ENCODE measurements at places on chromosomes 7 and 10.

GRCh38 chr7:100975371-100975821 lies 6.0 kb downstream of the MUC12 start:
- no peak for DNase-seq

- no peak for DNase-seq
Observed at GRCh38 chr7:95340491-95340890, 16.2 kb upstream of the PON1 start.

DNA sequence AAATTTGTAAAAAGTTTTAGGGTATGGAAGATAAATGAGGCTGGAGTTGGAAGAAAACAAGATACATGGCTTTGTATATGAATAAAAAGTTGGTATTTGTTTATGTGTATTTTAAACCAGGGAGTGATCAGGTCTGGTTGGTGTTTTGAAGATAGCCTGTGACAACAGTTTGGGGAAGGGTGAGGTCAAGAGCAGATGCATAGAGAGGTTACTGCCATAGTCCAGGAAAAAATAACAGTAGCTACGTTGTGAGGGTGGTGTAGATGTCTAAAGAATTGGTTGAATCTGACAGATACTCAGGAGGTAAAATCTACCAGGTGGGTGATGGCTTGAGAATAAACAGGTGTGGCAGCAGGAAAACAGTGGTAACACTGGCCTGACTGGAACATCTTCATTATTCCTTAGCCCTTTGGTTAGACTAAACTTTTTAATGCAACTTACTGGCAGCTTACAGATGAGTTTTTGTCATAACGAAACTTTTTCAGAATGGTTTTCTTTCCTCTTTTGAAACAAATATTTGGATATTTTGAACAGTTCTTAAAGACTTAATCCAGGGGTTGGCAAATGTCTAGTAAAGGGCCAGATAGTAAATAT lies 25.5 kb downstream of the ZNRF2 start:
- DNase-seq = no peak

- peak; percentile 95 for DNase-seq
Observed at GRCh38 chr10:101060036-101060950, 1.5 kb upstream of the KAZALD1 start.

GRCh38 chr10:61961278-61961677 lies 59.8 kb downstream of the ARID5B start:
- no peak for DNase-seq

DNA sequence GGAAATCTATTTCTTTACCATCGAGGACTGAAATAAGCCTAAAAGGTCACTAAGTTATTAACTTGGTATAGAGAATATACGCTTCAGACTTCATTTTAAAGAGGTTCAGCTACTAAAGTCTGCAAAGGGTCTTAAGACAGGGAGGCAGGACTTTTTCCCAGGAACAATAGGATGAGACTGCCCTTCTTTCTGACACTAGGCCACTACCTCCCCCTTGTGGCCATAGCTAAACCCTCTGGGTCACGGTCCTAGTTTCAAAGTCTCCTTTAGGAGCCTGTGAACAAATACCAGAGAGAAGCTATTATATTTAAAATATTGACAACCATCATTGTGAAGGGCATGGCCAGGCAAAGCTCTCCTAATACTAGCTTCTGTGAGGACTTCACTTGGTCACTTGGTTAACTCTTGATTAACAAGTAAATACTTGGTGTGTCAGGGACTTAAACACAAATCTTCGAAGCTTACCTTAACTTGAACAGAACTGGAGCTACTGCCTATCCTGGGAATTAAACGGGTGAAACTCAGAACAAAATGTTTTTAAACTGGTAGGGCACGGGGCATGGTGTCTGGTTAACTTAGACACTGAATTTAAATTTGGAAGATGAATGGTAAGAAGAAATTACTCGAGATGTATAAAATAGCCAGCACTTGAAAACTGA lies 75.6 kb downstream of the CCDC6 start:
- peak; percentile 24 for DNase-seq

DNA sequence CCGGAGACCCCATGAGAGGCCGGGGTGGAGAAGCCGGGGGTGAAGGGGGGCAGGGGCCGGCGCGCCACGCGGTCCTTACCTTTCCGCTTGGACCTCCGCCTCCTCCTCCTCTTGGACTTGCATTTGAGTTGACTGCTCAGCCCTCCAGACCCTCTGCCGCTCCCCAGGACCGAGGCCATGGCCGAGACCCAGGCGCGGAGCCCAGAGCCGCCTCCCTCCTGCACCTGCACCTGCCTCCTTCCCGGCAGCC lies 428 bp downstream of the ADARB2 start:
- no peak for DNase-seq

DNA sequence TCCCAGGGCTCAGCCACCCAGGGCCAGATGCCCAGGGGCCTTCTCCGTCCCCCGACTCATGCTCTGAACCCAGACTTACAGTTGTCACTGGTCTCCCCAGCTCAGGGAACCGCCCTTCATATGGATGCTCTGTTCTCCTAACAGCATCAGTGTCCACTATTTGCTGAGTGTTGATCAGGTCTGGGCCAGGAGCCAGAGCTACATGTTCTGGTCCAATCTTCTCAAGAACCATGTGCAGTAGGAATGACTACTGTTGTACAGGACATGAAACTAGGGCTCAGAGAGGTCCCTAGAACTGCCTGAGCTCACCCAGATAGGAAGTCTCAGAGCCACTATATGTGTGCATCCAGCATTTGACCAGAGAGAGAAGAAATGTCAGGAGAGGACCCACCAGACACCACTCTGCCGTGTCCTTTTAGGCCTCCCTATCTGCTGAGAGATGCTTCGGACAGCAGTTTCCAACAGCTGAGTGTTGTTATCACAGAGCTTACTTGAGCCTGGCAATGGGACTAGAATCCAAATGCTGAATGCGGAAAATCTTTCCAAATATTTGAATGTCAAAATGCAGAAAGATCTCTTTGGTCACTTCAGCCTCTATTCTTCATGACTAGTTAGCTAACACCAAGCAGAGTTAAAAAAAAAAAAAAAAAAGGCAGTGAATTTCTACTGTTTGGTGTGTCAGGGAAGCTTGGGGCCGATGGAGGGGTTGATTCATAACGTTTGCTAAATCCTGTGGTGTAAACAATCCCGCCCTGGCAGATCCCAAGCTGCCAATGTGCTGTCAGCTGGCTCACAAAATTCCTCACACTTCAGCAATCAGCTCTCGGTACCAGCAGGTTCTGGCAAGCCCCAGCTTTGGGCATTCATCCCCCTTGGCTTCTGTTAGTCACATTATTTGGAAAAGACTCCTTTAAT lies 246.1 kb downstream of the TNS3 start:
- DNase-seq = no peak

DNA sequence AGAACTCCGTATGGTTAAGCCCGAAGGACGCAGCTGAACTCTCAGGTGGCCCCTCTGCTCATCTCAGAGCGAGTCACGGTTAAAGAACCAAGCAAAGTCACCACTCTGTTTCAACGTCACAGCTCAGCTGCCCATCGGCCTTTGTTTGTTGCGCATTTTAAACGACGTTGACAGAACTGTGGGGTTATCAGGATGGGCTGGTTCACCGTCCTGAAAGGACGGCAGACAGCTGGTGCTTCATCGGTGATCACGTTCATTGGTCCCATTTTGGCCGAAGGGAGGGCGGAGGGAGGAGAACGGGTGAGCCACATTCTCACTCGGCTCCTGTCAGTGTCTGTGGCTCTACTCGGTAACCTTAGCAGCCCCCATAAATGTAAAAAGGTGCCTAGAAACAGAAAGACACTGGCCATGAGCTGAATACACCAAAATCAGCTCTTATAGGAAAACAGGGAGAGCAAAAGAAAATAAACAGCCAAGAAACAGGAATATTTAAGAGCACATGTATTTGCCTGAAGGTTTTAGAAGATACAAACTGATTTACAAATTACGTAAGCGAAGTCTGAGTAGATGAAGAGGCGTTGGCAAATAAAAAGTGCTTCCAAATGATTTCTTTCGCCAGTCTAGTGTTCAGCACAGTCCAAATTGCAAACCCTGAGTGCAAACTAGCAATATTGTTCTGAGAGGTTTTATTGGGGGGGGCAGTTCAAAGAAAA lies 8.4 kb downstream of the PRKAG2 start:
- no peak for DNase-seq

GRCh38 chr7:25583621-25584020 lies 355.3 kb upstream of the NPVF start:
- no peak for DNase-seq

DNA sequence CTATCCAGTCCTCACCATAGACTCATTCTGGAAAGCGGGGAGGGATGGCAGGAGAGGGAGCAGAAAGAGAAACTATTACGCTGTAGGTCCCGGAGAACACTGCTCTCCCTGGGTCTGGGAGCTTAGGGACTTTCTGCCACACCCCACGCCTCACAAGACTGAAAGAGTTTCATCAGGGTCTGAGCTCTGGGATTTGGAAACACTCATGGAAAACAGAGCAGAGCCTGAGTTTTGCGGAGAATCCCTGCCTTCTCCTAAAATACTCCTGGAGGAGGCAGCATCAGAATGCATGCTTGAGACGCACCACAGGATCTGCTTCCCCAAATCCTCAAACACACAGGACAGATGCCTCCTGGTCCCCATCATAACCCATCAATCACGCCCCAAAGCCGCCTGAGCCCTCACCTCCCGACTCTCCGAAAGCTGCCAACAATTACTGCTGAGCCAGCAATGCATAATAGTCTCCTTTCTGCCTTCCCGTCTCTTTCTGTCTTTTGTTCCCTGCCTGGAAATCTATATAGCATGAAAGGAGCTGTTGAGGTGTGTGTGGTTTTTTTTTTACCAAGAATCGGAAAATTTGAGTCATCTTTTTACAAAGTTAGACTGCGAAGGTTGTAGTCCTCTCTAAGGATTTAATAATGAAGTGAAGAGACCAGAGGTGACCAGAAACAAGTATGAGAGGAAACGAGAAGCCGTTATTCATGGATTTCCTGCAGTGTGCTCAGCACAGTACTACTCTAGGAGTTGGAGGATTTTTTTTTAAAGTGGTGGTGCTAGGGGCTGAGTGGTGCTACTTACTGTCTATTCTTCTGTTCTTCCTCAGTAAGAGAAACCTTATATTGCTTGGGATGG lies 37.7 kb downstream of the ASB13 start:
- no peak for DNase-seq

- no peak for DNase-seq
Observed at GRCh38 chr7:27324246-27324645, 81.6 kb downstream of the EVX1 start.

DNA sequence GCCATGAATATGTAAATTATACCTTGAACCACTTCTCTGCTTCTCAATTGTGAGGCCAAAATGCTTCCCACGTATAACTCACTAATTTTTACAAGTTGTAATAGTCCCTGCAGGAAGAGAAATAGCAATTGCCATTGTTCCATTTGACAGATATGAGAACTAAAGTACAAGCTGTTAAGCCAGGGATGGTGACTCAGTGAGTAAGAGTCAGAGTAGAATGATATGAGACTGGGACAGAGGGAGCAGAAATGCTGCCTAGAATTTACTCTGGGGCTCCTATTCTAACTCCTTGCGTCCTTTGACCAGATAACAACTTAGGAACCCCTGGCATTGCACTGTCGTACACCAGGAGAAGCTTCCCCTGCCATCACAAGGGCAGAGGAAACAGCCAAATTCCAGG lies 45.1 kb upstream of the SEPTIN7 start:
- no peak for DNase-seq

- no peak for DNase-seq
Observed at GRCh38 chr10:89122433-89123051, 84.6 kb downstream of the CH25H start.

DNA sequence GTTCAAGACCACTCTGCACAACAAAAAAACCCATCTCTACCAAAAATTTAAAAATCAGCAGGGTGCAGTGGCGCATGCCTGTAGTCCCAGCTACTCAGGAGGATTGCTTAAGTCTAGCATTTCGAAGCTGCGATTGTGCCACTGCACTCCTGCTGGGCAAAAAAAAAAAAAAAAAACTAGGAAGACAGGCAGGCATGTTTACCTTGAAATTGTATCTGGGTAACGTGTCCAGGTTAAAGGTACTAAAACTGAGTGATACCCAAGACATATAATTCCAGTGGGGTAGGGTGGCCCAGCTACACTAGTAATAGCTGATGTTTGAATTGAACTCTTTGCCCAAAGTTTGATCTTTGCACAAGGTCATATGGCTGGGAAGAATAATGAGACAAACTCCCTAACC lies 16.2 kb downstream of the GHITM start:
- DNase-seq = no peak

- peak; percentile 76 for DNase-seq
Observed at GRCh38 chr7:105652359-105652993, 71.2 kb upstream of the EFCAB10 start.

GRCh38 chr10:124916585-124917427 lies 25.1 kb upstream of the ZRANB1 start:
- peak; percentile 98 for DNase-seq

DNA sequence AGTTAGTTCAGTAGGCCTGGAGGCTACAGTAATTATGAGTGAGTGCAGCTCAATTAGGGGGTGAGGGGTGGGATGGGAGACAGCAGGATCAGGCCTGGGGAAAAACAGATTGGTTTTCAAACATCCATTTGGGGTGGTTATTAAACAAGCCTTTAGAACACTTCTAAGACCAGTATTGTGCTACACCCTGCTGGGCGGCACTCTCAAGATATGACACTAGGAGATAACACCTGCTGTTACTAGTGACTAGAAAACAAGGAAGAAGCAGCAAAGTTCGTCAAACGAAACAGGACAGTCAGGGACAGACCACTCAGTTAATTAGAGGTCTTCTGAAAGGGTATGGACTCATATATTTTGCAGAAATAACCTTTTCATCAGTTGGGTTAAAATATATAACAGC lies 353.6 kb downstream of the PTEN start:
- no peak for DNase-seq

- no peak for DNase-seq
Observed at GRCh38 chr10:60028081-60028480, 121.7 kb upstream of the CCDC6 start.

DNA sequence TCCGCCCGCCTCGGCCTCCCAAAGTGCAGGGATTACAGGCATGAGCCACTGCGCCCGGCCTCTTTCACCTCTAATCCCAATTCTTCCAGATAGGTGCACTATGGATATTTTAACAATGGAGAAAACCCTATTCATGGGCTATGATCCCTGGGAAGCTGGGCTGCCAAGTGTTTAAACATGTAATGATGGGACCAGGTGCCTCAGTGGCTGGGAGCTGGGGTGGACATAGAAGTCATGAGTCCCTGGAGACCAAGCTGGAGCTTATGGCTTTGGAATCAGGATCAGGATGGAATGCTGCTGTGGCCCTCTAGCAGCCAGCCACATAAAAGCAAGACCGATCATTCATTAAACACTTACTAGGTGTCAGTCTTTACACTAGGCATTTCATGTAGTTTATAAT lies 41.8 kb upstream of the IGFBP3 start:
- no peak for DNase-seq

- no peak for DNase-seq
Observed at GRCh38 chr10:86480571-86480970, 41.0 kb downstream of the WAPL start.

All from stimulated activated CD4-positive, alpha-beta T cell treated with anti-CD3 and anti-CD28 coated beads, Interleukin-2, amount 100 ng/mL, for 24 hours (primary cell).